ENCODE measurements at places on chromosomes 5 and 9.
A peak's percentile ranks its signal among the peaks of the same experiment; 100 is the strongest.

- no peak for DNase-seq
Observed at GRCh38 chr5:56450766-56451165, 217.6 kb upstream of the ANKRD55 start.

GRCh38 chr5:164244-164643 is 27.1 kb upstream of the LRRC14B start:
- DNase-seq: peak; percentile 57

- DNase-seq: no peak
Observed at GRCh38 chr5:88550736-88551135, 282.1 kb upstream of the TMEM161B start.

DNA sequence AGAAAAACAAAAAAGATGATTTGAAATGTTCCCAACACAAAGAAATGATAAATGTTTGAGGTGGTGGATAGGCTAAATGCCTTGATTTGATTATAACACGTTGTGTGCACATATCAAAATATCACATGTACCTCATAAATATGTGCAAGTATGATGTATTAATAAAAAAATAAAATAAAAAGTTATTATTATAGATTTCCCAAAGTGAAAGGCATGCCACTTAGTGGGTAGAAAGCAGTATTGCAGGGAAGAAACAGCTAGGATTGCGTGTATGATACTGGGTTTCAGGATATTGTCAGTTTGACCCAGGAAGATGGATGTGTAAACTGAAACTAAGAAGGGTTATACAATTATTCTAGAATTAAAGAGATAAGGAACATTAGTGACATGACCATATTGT is 3.6 kb upstream of the TMEM38B start:
- no peak for DNase-seq

GRCh38 chr5:157820593-157821252 is 38.2 kb downstream of the CLINT1 start:
- peak; percentile 7 for DNase-seq

- DNase-seq: no peak
Observed at GRCh38 chr5:10735569-10736276, 25.3 kb downstream of the DAP start.

DNA sequence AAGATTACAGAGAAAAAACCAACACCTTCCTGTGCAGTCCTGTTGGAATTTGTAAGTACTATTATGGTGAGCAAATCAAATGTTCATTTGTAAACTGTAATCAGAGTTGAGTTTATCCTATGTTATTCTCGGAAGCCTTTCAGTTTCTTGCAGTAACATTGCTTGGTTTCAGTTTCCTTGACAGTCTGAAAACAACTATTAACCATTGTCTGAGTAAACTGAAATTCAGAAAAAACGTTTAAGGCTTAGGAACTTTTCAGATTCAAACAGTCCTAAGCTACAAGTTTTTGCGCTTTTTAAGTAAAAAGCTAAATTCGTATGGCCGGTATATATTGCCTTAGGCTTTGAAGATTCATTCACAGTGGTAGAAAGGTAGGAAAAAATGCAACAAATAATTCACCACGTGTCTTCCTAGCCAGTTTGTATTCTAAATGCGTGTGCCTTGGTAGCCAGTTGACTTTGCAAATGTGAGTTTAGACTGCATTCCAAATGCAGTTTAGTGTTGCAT is 2.5 kb downstream of the GPBP1 start:
- no peak for DNase-seq

DNA sequence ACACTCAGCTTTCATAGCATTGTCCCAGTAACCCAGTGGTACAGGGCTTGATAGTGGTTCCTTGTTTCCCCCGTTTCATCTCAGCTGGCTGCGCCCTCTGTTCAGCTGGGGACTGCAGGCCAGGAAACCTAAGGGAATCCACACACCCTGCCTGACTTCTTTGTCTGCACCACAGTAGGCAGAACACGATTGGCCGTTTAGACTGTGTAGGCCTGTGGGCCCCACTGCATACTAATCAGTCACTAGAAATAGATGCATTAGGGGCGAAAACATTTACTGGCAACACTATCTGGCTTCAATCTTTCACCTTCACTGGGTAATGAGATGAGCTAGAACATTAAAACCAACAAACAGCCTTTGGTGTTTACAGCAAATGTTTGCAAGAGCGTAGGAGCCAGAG is 512.7 kb upstream of the BRINP1 start:
- DNase-seq: no peak

GRCh38 chr9:19485193-19485592 is 76.4 kb downstream of the ACER2 start:
- no peak for DNase-seq

- DNase-seq: no peak
Observed at GRCh38 chr5:126757713-126758357, 19.1 kb upstream of the LMNB1 start.

DNA sequence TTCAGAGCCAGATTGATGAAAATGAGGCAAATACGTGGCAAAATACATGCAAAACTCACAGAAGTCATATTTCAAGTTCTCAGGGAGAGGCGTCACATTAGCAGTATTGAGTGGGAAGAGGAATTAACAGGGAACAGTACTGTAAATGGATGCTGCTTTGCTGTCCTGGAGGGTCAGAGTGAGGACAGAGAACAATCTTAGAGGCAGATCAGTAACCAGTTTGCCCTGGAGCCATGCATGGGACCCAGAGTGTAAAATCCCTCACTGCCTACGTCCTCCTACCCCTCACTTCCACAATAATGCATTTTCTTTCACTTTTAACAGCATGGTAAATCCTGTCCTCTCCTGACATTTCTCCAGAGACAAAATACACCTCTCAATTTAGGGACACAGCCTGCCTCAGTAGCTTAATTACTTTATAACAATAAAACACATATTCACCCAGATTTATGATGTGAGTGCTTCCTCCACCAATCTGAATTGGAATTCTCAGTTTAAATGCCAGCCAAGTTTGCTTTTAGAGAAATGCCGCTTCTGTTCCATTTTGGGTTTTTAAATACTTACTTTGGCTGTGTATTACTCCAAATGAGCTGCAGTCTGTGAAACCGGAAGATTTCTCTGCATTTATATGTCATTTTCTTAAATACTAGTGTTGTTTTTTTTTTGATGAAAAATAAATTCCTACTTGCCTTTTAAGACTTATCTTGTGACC is 70.0 kb downstream of the LMNB1 start:
- DNase-seq: no peak

- no peak for DNase-seq
Observed at GRCh38 chr5:139816566-139816965, 21.0 kb downstream of the PSD2 start.

GRCh38 chr9:114501796-114502682 is 3.2 kb downstream of the WHRN start:
- no peak for DNase-seq

DNA sequence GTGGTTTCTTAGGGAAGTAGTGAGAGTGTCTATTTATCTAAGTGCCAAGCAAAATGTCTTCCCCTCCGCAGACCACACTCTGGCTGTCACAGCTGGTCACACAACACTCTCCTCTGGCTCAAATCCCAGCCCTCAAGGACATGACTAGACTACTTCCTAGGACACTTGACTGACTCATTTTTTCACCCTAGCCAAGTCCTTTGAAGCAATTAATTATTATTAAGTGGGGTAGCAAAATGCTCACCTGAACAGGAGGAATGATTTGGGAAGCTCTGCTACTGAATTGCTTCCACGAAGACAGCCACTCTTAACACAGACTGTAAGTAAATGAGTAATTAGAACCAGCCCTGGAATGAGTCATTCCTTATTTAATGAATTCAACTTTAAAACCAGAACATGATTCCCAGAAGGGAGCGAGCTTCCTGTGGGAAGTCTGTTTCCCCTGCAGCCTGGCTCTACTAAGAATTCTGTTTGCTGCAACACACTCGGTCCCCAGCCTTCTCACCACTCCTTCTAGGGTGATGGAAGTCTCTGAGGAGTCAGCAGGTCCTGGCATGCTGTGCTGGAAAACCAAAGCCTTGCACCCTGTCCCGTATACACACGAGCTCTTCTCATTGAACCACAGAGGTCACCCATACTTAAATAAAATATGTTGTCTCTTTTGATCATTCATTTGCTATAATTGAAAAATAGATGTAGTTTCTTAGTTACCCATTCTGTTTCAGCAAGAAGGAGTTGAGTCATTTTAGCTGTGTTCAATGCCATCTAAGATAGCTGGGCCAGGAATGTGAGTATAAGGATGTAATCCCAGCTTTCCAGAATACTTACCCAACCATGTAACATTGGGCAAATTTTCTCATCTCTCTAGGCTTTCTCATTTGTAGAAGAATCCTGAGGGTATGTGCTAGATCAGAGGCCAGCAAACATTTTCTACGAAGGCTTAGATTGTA is 218.6 kb upstream of the RASEF start:
- no peak for DNase-seq

DNA sequence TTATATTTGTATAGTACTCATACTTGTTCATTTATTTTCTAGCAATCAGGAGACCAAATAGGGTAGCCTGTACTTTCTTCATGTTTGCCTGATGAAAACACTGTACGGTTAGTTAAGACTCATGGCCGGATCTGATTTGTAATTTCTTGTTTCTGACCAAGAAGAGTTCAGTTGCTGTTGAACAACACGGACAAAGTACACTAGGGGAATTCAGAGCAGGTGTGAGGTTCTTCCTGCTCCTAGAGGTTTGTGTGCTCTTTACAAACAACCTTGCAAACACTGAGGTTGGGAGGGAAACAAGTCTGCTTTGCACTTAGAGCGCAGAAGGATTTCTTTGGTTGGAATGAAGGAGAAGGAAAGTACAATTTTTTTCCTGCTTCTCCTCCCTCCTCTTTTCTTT is 69.7 kb downstream of the TRIO start:
- no peak for DNase-seq

GRCh38 chr5:177300236-177300880 is 3.2 kb downstream of the RAB24 start:
- no peak for DNase-seq

DNA sequence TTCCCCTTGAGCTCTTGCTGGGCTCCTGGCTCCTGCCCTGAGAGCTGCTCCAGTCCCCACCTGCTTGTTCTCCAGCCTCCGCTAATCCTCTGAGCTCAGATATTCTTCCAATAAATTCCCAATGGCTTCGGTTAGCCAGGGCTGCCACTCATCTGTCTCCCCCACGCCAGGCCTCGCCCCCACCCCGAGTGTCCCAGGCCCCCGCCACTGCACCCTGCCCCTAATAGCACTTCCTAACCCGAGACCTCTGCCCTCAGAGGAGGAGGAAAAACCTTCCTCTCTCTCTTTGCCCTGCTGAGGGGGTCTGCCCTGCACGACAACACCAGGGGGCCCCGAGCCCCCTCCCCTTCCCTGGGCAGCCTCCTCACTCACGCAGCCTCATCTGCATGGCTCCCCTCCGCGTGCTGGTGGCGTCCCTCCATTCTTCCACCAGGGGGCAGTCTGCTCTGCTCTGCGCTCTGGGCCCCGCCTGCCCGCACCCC is 5.4 kb upstream of the LCN15 start:
- DNase-seq: no peak

GRCh38 chr5:125659316-125660023 is 763.7 kb upstream of the GRAMD2B start:
- DNase-seq: no peak

GRCh38 chr5:133741818-133742355 is 129.5 kb upstream of the FSTL4 start:
- no peak for DNase-seq

DNA sequence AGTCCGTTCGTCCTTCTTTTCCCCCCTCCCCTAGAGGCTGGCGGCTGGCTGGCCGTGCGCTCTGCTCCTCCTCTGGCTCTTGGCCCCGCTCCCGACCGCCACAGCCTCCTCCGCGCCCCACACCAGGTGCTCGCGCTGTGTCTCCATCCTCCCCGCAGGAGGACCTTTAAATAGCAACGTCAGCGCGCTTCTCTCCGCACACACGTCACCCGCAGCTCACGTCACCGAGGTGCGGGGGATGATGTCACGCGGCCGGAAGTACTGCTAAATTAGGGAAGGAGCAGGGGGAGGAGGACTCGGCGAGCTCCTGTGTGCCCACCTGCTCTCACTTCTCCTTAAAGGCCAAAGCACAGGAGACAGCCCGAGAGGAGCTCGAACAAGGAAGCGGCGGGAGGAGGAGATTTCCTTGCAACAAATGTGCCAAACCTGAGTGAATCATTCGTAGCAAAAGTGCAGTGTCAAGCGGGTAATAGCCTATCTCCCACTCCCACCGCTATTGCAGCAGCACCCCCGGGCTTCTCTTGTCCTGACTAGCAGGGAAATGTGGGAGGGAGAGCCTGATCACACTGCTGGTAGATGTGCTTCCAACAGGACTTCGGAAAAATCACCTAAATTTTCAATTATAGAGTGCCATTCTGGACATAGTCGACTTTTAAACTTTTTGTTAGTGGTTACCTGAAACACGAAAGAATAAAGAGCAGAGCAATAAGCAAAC is 614 bp upstream of the HOMER1 start:
- DNase-seq: peak; percentile 64

DNA sequence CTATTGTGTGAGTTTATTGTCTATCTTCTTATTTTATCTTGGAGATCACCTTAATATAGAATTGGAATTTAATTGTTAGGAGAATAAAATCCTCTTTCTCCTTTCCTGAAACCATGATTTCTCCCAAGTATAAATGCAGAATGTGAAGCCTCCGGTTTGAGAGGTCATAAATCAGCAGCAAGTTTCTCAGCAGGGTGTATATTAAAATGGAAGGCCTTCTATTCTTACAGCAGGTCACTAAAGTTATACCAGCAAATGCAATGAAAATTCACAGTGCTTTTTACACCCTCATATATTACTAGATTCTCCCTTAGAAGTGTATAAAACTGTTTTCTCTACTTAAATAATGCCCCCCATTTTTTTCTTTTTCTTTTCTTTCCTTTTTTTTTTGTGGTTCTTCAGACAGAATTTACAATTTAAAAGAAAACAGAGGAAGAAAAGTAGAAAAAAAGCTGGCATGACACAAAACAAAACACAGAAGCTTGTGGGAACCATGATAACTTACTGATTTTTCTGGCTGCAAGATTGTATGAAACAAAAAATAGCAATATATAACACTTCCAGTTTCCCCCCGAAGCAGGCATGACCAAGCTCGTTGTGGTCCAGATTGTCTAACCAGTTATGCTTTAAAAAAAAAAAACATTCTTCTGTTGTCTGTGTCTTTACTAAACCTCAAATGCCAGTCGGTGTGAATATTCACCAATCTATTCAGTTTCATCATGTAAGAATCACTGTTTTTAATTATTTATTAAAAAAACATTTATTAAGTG is 211.2 kb downstream of the RAB3C start:
- no peak for DNase-seq

DNA sequence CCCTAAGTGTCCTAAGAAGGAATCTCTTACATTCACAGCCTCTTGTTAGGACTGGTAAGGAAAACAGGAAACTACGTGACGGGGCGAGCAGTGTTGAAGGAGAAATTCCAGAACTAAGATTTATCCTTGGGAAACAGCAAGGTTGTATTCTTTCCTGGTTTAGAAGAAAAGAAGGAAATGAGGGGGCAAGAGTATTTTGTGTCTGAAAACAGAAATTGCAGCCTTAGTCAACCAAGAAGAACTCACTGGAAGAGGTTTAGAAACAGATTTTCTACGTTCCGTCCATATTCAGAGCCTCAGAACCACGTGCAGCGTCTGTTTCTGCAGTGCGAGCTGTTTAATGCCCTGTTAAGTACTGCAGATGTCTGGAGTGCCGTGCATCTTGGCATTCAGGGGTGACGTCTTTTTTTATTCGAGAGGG is 75.2 kb downstream of the GOLPH3 start:
- no peak for DNase-seq

- DNase-seq: no peak
Observed at GRCh38 chr9:96078897-96079490, 203.5 kb downstream of the ERCC6L2 start.

- no peak for DNase-seq
Observed at GRCh38 chr5:53874409-53874808, 314.0 kb downstream of the NDUFS4 start.

GRCh38 chr9:104872656-104873488 is 55.1 kb downstream of the ABCA1 start:
- no peak for DNase-seq

GRCh38 chr9:9920425-9921060 is 692.3 kb downstream of the PTPRD start:
- DNase-seq: no peak
